Panc1 (cell line): ENCODE measurements at places on chromosomes 5 and 9. TPM values are rescaled to one million over a fixed set of nuclear protein-coding genes. Genes with fewer than 3 reads are reported as not detected.

Gene ARSI
- total RNA-seq = 18.6 TPM

Gene C5orf63
- total RNA-seq = 9.8 TPM

Gene KIF4B
- 0.10 TPM for total RNA-seq

Gene EIF4E1B
- total RNA-seq = not detected

Gene CENPP
- 6.7 TPM for total RNA-seq
